ENCODE measurements at places on chromosomes 7 and 10.

- peak; percentile 83 for DNase-seq
Observed at GRCh38 chr10:96339956-96340904, 18.6 kb downstream of the OPALIN start.

DNA sequence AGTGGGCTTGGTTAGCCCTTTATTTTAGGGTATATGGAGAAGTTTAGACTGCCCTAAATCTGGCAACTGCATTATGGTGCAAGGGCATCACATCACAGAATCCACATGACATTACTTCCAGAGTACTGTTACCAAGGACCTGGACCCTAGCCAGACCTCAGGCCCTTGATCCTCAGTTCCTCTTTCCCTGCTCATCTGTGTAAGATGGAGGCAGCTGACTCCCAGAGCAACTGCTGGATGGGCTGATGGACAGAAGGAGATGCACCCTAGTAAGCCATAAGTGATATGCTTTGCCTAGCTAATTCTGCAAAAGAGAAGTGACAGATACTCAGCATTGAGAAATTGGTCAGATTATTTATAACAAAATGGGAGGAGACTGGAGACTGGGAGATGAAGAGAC is 131.7 kb downstream of the DYNC1I1 start:
- DNase-seq = no peak

- DNase-seq = no peak
Observed at GRCh38 chr7:42385912-42386311, 148.9 kb upstream of the GLI3 start.

DNA sequence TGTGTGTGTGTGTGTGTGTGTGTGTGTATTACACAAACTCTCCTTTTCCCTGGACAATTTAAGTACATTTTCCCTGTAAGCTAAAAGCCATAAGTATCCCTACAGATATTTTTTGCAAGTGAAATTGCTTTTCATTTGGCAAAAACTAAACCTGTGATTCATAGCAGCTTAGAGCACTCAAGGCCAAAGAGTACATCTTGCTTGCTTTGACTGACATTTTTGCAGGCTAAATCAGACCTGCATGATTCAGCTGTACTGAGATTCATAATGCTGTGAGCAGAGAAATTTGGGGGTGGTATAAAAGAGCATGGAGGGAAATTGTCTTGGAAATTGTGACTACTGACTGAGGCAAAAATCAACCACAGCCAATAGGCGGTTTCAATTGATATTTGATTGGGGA is 500.4 kb downstream of the GFRA1 start:
- DNase-seq = no peak

DNA sequence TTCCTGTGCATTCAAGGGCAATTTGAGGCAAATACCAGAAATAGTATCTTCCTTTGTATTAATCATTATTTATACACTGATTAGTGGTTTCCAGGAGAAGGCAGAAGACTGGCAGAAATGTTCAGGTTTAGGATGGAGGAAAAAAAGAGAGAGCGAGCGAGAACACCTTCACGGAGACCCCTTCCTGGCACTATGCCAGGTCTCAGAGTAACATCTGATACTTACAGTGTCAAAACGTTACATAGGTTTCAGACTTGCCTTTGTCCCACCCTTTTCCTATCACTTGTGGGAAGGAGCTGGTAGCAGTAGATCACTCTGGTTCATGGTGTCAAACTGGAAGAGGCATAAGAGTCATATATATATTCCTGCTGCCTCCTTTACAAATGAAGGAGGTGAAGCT is 652 bp downstream of the OR2A12 start:
- DNase-seq = no peak

DNA sequence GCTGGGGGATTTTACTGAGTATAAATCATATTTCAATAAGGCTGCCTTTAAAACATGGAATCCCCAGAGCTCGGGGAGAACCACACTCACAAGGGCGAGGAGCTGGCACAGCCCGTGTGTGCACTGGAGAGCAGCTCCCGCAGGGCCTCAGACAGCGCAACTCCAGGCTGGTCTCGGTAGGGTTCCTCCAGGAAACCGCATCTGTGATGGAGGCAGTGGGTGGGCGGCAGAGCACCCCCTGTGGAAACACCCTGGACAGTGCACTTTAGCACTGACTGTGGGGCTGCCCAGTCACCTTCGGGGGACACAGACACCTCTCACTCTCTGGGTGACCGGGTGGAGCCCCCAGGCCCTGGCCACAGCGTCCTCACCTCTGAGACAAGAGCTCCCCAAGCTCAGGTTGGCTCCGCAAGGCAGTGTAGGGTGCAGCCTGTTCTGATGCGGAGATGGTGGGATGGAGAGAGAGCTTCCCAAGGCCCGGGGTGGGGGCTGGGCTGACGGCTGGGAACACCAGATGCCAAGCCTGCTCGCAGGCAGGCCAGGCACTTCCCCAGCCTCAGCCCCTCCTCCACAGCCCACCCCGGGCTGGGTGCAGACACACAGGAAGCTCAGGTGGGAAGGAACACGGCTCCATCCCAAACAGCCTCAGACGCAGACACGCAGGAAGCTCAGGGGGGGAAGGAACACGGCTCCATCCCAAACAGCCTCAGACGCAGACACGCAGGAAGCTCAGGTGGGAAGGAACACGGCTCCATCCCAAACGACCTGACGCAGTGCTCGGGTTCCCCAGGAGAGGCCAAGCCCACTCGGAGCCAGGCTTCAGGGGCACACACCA is 224.4 kb downstream of the MAD1L1 start:
- DNase-seq = no peak

DNA sequence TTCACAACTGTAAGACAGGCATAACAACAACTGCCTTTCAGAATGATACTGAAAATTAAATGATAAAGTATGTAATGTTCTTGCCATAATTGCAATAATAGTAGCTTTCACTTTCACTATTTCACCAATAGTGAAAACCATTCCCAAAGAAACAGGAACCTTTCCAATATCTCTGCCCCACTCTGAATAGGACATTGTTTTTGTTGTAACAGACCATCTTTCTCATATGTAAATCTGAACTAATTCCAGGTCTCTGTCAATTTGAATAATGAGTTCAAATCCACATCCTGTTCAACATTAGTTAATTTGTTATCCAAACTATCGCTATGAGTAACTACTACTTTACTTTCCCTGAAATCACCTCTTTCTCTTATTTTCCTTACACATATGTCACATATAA is 148.0 kb downstream of the LRRN3 start:
- no peak for DNase-seq

GRCh38 chr7:142788303-142789289 is 17.8 kb downstream of the PRSS2 start:
- DNase-seq = no peak

- DNase-seq = no peak
Observed at GRCh38 chr7:116843378-116843777, 19.0 kb upstream of the CAPZA2 start.

GRCh38 chr10:112390125-112390703 is 16.3 kb downstream of the ACSL5 start:
- no peak for DNase-seq

DNA sequence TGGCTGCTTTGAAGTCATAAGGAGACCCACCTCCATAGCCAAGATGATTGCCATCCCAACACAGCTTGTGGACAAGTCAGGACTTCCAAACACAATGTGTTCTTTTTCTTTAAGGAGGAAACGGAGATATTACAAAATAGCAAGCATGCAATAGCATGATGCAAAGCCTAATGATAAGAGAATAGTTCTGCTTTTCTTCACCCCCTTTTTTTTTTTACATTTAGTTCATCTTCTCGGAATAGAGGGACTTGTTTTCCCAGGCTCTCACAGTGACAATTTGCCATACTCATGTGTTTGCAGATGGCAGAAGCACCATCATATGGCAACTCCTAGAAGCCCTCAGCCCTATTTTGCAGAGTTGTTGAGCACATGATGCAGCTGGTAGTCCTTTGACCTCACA is 119.8 kb downstream of the ITGB8 start:
- no peak for DNase-seq

DNA sequence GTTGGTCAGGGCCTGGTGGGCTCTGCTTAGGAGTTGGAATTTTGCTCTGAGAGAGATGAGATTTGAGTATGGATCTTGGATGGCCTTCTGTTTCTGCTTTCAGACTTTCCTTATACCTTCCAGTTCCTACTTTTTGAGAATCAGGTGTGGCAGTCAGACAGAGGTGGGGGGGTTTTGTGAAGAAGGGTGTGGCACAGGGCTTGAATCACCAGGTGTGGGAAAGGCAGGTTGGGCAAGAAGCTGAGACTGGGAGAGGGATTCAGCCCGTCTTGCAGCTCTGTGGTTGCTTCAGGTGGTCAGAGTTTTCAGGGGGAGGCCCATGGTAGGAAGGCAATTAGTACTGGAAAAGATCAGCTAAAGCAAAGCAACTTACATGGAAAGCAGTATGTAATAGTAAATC is 340.2 kb downstream of the LRMDA start:
- no peak for DNase-seq

DNA sequence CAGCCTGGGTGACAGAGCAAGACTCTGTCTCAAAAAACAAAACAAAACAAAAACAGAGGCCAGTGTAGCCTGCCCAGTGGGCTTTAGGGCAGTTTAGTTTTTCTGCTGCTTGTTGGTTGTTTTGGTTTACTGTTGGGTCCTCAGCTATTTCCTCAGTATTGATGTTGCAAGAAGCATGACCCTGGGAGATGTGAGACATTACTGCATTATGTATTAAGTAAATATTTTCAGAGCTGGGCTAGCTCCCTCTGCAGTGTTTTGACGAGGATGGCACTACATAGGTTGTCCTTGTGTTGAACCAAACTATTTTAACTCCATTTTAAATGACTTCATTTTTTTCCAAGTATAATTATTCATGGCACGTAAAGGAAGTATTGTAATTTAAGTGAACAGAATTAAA is 4.8 kb downstream of the AKAP9 start:
- DNase-seq = no peak

GRCh38 chr7:50227726-50228125 is 76.8 kb upstream of the IKZF1 start:
- DNase-seq = peak; percentile 20

DNA sequence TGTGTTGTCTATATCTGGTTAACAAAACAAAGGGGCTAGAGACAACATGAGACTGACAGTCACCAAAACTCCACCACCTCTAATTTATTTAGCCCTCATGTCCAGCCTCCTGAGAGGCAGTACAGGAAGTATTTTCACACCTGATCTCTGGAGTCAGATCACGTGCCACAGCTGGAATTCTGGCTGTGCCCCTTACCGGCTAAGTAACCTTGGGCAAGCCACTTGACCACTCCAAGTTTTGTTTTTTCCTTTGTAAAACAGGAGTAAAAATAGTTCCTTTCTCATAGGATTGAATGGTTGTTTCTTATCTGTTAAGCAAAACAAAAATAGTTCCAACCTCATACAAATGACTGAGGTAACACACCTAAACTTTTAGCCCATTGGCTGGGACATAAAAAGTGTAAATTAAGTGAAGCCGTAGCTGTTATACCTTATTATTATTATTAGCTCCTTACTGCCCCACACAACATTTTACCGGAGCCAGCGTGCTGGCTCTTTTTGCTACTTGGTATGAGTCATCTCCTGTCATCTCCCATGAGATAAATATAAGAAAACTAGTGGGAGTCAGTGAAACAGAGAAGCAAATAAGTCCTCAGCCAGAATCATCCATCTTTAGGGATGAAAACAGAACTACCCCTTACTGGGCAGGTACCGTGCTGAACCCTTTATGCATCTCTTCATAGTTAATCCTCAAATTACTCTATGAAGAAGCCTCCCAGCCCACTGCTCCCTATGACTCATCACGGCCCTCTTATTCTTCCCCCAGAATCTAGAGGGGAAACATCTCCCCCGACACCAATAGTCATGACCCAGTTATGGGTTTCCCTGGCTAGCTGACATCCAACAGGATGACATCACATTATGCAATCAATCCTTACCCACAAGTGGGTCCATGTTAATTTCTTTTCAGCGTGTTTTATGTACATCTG is 44.9 kb downstream of the PPP1R3C start:
- DNase-seq = no peak

- DNase-seq = peak; percentile 29
Observed at GRCh38 chr10:116444527-116445142, 17.0 kb downstream of the PNLIPRP3 start.

DNA sequence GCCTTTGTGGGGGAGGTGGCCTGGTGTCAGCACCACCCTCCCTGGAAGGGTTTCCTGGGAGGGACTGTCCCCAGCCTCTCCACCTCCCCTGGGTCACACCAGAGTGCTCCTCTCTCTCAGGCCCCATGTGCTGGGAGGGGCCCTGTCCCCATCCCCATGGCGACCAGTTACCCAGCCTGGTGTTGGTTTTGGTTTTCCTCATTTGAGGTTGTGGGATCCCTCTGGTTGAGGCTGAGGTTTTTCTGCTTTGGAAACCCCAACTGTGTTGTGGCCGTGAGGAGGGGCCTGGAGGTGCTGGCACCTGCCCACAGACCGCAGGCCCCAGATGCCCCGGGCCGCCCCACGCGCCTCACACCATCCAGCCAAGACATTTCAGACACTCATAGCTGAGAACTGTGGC is 106.3 kb downstream of the GRK5 start:
- DNase-seq = peak; percentile 83

- no peak for DNase-seq
Observed at GRCh38 chr7:21616796-21617436, 74.1 kb downstream of the DNAH11 start.
